T-helper 2 cell treated with Interferon-gamma antibody and Interleukin-4, amounts not matched to agents 5 μg/mL and 100 μg/mL, for 36 hours (primary cell): ENCODE measurements at places on chromosomes 16 and 17.

DNA sequence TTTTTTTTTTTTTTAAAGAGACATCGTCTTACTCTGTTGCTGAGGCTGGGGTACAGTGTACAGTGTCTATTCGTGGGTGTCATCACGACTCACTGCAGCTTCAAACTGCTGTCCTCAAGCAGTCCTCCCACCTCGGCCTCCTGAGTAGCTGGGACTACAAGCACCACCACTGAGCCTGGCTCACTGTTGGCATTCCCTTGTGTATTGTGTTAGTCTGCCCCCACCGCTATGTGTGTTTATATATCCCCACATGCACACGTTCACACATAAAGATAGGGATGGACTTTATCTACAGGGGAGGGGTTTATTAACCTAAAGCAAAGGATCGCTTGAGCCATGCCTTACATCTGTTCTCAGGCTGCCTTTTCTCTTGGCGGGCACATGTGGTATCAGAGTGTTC, 63.8 kb downstream of the SEC14L1 start:
- no peak for DNase-seq

DNA sequence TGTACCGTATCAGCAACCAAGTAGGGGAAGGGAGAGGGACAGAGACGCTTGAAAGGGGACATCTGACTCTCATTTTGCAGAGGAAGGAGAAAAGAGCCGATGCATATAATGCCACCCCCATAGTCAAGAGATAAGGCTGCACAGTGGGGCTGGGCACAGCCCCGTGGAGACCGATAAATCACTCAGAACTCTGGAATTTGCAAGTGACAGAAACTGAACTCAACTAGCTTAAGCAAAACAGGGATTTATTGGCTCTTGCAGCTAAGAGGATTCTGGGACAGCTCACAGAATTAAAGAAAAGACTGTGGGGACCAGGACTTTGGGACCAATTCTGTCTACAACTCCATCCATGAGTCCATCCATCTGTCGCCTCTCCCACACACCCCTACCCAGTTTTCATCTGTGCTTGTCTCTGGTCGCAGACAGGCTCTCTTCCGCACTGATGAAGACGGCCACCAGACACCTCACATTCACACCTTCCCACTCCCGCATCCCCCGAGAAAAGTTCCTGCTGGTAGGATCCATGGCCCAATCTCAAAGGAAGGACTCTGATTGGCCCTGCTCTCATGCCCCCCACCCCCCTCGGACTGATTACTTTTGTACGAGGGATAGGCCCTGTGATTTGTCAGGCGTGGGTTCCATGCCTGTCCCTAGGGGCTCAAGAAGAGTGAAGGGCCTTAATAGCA, 105.9 kb upstream of the RPL38 start:
- DNase-seq = no peak

- no peak for DNase-seq
Observed at GRCh38 chr16:89583895-89584644, 8.5 kb downstream of the CPNE7 start.

- DNase-seq = no peak
Observed at GRCh38 chr17:68327823-68328557, 36.7 kb downstream of the ARSG start.

DNA sequence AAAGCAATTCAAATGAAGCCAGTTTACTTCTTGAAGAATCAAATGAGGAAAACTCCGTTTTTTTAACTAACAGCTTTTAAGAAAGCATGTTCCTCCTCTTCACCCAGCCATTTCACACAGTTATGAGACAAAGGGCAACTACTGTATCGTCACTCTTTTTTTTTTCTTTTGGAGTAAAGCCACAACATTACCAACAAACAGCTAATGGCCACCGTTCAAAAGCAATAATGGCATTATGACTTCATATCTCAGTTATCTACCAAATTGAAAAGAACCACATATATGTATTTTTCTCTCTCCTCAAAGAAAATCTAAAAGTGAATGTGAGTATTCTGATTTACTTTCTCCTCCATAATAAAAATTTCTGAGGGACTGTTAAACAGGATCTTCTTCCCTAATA, 14.5 kb downstream of the GRB2 start:
- DNase-seq = no peak

GRCh38 chr17:51016099-51016498, 104.6 kb downstream of the SPAG9 start:
- DNase-seq = no peak
